ENCODE measurements at places on chromosomes 2 and 18.

- no peak for DNase-seq
These were observed 1.4 kb upstream of the ANXA4 start for GRCh38 chr2:69740502-69740951.

DNA sequence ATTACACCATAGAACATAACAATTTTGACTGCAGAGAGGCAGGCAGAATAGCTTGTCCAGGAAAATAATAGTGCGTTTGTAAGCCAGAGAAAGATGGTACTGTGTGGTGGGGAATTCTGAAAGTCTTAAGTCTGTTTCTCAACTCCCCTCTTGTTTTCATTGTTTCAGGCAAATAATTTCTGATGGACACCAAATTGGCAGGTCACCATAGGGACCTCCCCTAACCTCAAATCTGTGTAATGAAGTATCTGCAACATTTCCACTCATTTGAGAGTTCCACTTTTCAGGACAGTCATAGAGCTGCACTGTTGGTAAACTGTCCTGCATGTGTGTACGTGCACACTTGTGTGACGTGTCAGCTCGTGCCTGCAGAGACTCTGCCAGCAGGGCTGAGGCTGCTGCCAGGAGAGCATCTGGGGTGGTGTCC, 195.6 kb downstream of the AGAP1 start:
- no peak for DNase-seq

- no peak for DNase-seq
These were observed 61.3 kb upstream of the ITSN2 start for GRCh38 chr2:24421668-24422067.

- no peak for DNase-seq
These were observed 204.8 kb upstream of the GALNT5 start for GRCh38 chr2:157052685-157053224.

DNA sequence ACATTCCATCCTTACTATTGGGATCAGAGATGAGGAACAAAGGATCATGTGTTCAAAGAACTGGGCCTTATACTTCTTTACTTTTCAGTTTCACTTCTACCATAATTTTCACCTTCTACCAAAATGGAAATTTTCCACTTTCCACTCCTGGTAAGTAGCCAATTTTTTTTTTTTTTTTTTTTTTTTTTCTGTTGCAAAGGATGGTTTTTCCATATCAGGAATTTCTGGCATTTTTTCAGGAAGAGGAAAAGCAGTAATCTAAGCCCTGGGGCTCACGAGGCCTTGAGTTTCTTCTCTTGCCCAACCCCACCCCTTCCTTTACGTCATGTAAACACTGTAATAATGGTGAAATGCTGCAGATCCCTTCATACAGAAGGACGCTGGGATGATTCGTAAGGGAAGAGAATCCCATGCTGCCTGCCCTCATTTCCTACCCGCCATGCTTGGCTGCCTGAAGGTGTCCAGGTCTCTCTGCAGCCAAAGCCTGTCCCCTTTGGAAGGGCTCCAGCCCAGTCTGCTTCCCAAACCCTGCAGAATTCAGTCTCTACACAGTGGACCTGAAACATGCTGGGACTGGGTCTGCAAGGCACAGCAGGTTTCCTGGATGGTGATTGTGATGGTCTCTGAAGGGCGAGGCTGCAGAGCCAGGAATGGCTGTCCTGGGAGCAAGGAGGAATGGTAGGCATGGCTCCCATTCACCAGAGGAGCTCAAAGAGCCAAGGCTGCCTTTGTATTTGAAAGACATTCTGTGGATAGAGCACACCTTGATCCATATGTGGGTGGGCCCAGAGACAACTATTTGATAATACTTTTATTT, 57.0 kb downstream of the EFR3B start:
- DNase-seq, result peak; percentile 87

DNA sequence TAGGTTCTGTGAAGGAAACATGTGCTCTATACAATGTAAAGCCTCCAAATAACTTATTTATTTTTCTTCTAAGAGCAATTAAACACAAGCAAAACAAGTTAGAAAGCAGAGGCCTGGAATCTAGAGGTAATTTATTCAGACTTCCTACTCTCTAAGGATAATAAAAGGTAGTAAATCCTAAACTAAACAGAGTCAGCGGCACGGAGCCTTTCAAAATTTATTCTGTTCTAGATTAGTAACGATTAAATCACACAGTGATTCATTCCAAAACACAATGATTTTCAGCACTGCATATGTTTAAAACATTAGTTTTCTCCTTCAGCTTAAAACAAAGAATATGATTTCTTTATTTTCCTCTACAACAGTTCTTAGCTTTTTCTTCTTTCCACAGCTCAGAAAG, 160.9 kb downstream of the FBXO15 start:
- DNase-seq, result no peak

DNA sequence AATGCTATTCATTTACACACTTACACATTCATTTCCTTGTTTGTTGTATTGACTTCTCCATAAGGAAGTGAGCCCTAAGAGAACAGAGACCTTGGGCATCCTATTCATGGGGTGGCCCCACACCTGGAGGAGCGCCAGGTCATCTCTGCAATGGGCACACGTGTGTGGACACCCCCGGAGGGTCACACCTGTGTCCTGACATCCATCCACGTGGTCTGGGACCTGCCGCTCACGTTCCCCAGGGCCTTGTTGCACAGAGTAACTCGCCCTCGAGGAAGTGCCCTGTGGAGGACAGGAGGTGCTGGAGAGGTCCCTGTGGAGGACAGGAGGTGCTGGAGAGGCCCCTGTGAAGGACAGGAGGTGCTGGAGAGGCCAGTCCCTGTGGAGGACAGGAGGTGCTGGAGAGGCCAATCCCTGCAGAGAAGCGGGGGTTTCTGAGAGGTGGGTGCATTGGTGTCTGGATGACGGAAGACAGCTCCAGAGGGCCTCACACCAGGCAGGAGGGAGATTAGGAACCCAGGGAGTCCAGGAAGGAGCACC, 73.2 kb upstream of the GPC1 start:
- no peak for DNase-seq

DNA sequence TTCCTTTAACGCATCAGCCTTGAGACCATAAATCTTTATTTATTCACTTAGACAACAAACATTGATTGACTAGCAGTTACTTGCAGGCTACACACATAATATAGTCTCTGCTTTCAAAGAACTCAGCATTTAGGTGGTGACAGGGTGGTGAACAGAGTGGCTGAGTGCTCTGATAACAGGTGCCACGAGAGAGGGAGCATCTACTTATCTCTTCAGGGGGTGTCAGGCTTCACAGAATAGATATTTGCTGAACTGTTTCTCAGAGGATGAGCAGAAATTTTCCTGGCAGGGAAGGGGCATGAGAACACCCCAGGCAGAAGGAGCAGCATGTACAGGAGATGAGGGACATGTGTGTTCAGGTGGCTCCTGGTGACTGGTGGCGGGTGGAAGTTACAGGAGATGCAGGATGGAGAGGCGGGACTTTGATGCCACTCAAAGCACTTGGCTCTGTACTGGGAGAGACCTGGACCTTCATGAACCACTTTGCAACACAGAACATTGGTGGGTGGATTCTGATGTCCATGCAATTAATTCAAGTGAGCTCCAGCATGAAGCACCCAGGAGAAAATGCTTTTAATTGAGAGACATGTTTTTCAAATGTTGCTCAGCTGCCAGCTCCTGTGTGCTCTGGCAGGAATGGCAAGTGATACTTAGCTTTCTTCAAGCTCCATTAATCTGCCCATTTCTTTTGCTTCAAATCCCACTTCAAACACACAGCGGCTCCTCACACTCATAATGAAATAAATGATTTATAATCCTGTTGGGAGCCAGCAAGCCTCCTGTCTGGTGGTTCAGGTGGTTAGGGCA, 248.9 kb downstream of the MYCN start:
- DNase-seq, result no peak

GRCh38 chr18:13369756-13370510, 151.4 kb downstream of the LDLRAD4 start:
- DNase-seq, result no peak

DNA sequence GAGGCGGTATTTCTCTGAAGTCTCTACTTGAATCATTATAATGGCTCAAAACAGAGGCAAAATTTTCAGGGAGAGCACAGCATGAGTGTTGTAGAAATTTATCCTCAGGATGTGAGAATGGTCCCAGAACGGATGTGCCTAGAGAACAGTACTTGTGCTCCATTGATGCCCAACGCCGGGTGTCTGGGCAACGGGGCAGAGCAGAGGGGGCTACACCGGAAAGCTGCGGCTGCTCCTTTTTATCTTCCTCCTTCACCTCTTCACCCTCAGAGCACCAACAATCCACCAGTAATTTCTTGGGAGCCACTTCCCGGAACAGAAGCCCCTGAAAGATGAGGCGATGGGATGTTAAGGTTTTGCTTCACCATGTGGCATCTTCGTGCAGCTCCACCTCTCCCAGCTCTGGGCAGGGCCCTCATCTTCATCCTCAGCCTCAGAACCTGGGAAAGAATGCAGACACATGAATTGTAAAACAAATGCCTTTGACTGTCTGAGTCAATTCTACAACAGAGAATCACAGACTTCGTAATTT, 71.5 kb downstream of the PTGR3 start:
- no peak for DNase-seq

GRCh38 chr18:8635087-8635486, 25.9 kb downstream of the RAB12 start:
- no peak for DNase-seq

DNA sequence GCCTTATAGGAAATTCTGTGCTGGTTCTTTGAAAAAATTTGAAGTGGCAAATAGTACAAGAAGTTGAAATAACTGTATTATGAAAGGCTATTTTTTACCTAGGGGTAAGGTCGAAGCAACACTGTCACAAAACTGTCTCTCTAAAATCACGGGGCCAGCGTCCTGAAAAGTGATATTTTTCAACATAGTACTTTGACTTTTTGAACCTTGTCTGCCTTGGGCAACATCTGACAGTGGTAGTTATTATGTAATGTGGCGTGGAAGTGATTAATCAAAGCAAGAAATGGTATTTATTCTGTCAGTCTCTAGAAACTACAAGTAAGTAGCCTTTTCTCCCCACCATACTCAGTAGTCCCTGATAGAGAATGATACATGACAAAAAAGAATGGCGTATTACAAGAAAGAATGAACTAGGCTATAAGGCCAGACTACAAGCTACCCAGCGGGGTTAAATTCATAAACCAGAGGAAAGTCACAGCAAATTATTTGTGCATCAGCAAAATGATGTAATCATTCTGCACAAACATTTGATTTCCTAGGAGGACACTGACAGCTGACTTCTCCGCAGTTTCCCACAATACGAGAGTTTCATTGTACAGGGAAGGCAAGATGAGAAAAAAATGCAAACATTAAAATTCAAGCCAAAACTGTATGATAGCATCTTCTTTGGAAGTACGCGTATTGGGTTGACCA, 9.8 kb downstream of the GEN1 start:
- no peak for DNase-seq

- no peak for DNase-seq
These were observed 173.6 kb downstream of the BCL2 start for GRCh38 chr18:63145851-63146555.

- DNase-seq, result no peak
These were observed 52.7 kb downstream of the PHLPP1 start for GRCh38 chr18:62767836-62768557.

GRCh38 chr2:153509133-153509532, 30.6 kb upstream of the RPRM start:
- DNase-seq, result no peak

- no peak for DNase-seq
These were observed 138.6 kb downstream of the NFATC1 start for GRCh38 chr18:79534356-79534755.

GRCh38 chr2:227163485-227163997, 464 bp downstream of the COL4A4 start:
- DNase-seq, result no peak

GRCh38 chr2:235877275-235877802, 290.8 kb downstream of the GBX2 start:
- no peak for DNase-seq

DNA sequence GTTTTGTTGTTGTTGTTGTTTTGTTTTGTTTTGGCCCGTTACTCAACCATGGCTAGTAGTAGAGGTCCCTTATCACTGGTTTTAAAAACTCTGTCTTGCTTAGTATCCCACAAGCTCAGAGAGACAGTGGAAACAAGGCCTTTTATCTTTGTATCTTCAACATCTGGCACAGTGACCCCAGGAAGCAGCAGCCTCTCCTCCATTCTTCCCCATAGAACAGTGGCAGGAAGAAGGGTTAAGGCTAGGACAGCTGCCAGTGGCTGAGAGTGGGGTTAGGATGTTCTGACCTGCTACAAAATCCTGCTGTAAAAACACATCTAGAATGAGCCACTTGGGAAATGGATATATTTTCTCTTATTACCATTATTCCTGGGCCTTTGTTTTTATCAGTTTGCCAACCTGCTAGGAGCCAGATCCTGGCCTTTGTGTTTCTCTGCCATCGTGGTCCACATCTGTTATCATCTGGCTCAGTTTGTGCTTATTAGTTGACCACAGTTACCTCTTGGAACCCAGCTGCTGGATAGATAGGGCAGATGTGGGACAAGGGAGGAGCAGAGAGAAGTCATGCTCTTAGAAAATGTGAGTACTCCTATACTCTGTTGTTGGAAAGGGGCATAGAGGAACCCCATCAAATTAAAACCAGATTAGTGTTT, 246.8 kb downstream of the AGPS start:
- no peak for DNase-seq

DNA sequence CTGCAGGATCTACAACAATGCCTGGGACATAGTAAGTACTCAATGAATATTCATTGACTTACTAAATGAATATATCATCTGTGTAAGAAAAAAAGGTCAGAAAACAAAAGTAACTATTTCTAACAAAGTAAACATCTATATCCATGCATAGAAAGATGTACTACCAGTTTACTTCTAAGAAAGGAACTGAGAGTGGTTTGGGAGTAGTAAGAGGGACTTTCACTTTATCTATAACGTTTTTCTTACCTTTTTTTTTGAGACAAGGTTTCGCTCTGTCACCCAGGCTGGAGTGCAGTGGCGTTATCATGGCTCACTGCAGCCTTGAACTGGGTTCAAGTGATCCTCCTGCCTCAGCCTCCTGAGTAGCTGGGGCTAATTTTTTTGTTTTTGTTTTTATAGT, 25.7 kb downstream of the DHX57 start:
- DNase-seq, result no peak

GRCh38 chr2:223890721-223891120, 53.3 kb upstream of the AP1S3 start:
- DNase-seq, result no peak

DNA sequence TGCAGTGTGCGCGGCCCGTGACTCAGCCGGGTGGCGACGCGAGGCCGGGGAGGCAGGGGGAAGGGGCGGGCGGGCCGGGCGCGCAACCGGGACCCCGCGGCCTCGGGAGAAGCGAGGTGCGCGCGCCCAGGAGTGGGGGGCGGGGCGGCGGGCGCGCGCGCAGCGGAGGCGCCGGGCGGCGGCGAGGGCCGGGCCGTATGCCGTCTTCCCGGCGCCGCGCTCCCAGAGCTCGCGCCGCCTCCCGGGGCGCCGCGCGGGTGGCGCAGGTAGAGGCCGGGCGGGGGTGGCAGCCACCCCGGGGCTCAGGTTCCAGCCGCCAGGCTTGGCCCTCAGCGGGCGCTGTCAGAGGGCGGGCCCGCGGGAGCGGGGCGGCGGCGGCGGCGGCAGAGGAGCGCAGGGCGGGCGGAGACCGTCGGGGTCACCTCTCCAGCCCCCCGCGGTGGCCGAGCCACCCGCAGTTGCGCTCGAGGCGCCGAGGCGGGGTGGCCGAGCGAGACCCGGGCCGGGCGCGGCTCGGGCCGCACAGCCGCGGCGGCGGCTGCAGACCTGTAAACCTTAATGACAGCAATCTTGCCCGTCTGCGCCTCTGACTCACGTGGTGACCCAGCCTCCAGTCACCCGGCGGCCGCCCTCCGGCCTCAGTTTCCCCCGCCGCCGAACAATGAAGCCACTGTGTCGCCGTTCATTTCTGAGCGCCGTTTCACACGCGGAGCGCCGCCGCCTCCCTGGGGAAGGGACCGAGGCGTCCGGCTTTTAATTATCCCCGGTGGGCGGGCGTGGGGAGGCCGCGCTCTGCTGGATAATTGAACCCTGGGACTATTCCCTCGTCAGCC, 25.3 kb upstream of the SMAD7 start:
- no peak for DNase-seq
